CD4-positive, alpha-beta memory T cell (primary cell): ENCODE measurements at places on chromosomes 3 and 15.

DNA sequence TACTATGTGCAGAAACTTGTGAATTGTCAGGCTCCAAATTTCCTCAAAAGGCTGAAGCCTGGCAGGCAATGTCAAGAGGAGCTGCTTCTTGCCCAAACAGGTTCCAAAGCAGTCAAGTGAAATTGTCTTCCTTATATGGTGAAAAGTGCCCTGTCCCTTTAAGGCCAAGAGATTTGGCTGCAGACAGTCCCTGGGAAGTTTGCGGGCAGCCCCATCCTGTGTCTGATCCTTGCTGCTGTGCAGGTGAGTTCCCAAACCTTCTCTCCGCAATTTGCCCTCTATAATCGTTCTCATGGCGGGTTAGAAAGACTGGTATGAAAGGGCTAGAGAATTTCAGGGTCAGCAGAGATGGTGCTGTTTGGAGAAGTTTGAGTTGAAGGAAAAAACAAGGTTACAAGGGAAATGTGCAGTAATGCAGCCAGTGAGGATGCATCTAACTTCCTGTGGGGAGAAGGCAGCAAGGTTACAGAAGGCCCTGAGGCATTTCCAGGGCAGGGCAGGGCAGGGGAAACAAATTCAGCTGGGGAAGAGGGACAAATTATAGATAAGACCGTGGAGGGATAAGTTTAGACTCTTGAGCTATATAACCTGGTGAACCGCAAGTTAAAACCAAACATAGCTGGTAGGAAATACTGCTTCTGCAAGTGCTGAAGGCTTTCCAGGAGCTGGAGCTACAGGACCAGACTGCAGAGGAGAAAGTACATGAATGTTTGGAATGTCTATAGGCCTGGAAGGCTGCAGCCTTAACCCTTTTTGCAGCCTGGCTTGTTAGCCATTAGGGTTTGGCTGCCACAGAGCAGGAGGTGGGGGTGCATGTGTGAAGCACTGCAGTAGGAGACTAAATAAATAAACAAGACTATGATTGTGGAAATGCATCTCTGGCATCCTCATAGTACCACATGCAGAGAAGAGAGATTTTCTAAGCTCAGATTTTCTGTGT is 256.2 kb upstream of the IL12A start:
- no peak overlapping the region for H3K4me3 ChIP-seq
- H3K27ac ChIP-seq: no peak overlapping the region
- no peak for DNase-seq
- H3K36me3 ChIP-seq: no peaks in the 10 kb centered on the region
- H3K4me1 ChIP-seq: no peaks in the 10 kb centered on the region
- no peaks in the 10 kb centered on the region for H3K27me3 ChIP-seq

DNA sequence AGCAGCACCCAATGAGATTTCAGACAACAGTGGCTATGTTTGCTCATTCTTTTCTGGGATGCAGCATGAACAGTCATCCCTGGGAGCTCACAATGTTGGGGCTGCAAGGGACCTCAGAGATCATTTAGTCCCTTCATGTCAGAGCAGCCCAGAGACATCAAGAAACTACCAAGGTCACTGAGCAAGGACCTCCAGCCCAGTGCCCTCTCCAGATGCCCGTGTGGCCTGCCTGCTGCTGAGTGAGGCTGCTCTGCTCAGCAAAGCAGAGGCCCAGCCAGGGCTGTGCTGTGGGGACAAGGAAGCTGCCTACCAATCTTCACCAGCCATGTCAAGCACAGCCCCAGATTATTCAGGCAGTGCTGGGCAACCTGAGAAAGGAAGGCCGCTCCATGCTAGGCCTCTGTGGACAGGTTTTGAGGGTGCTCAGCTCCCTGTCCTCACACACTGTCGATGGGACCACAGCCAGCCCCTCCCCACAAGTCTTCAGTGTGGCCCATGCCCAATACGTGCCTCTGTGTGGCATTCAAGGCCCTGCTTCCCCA is 99.7 kb downstream of the DAPK2 start:
- peaks cover 8% of the 10 kb centered on the region for H3K4me1 ChIP-seq
- no peaks in the 10 kb centered on the region for H3K36me3 ChIP-seq
- no peaks in the 10 kb centered on the region for H3K27me3 ChIP-seq
- no peak overlapping the region for H3K4me3 ChIP-seq
- H3K27ac ChIP-seq: no peak overlapping the region
- DNase-seq: no peak

GRCh38 chr3:147915057-147915456 is 505.9 kb downstream of the ZIC1 start:
- no peaks in the 10 kb centered on the region for H3K36me3 ChIP-seq
- DNase-seq: no peak
- no peak overlapping the region for H3K27ac ChIP-seq
- H3K27me3 ChIP-seq: no peaks in the 10 kb centered on the region
- H3K4me1 ChIP-seq: no peaks in the 10 kb centered on the region

- DNase-seq: no peak
- H3K4me3 ChIP-seq: no peak overlapping the region
- peaks cover 9% of the 10 kb centered on the region for H3K4me1 ChIP-seq
- H3K27me3 ChIP-seq: no peaks in the 10 kb centered on the region
Measured at GRCh38 chr3:196414469-196414868, 17.8 kb downstream of the UBXN7 start.

GRCh38 chr15:59224474-59224873 is 17.8 kb downstream of the LDHAL6B start:
- H3K4me3 ChIP-seq: no peak overlapping the region
- no peaks in the 10 kb centered on the region for H3K27me3 ChIP-seq
- no peaks in the 10 kb centered on the region for H3K36me3 ChIP-seq
- no peak for DNase-seq
- no peaks in the 10 kb centered on the region for H3K4me1 ChIP-seq

DNA sequence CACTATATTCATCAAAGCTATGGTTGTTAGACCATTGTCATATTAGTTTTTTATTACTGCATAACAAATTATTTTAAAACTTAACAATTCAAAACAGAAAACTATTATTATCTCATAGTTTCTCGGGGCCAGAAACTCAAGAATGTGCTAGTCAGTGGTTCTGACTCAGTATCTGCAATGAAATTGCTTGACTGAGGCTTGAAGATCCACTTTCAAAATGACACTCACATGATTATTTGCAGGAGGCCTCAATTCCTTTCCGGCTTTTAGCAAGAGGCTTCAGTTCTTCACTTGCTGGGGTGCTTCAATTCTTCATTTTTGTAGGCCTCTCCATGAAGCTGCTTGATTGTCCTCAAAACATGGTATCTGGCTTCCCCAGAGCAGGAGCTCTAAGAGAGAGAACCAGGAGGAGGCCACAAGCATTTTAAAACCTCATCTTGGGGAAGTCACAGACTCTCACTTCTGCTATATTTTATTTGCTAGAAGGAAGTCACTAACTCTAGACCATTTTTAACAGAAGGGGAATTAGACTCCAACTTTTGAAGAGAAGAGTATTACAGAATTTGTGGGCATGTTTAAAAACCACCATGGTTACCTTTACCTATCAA is 383.7 kb downstream of the MFSD1 start:
- no peaks in the 10 kb centered on the region for H3K27me3 ChIP-seq
- H3K4me3 ChIP-seq: no peak overlapping the region
- H3K4me1 ChIP-seq: no peaks in the 10 kb centered on the region
- DNase-seq: no peak
- no peak overlapping the region for H3K27ac ChIP-seq

- DNase-seq: peak; percentile 24
- no peak overlapping the region for H3K4me3 ChIP-seq
- no peak overlapping the region for H3K27ac ChIP-seq
- no peaks in the 10 kb centered on the region for H3K36me3 ChIP-seq
Measured at GRCh38 chr15:20346082-20346805, 195.4 kb downstream of the GOLGA6L6 start.
